CD4-positive, alpha-beta T cell treated with Interleukin-6 for 4 hours (primary cell): ENCODE measurements at places on chromosomes 1 and 21.

- DNase-seq = no peak
Measured at GRCh38 chr1:234526922-234527321, 47.9 kb upstream of the TARBP1 start.

DNA sequence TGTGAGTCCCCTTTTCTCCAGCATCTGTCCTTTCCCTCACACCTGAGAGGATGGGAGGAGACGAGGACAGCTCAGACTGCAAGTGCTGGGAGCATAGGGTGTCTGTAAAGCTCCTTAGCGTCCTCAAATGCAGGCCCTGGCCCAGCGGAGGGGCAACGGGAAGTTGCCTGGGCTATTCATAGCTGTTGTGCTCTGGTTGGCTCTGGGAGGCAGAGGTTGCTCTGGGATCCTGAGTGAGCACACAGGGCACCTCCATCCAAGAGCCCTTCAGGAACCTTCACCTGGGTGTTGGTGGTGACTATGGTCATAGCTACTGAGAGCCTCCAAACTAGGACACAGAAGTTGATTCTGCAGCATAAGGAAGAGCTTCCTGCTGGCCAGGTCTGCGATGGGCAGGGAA lies 2.6 kb downstream of the PADI1 start:
- no peak for DNase-seq

GRCh38 chr1:204548265-204548664 lies 32.1 kb downstream of the MDM4 start:
- DNase-seq = no peak

GRCh38 chr21:41480086-41480690 lies 27.8 kb downstream of the TMPRSS2 start:
- no peak for DNase-seq

GRCh38 chr1:202076050-202076511 lies 46.6 kb upstream of the GPR37L1 start:
- DNase-seq = no peak

GRCh38 chr1:63548877-63549276 lies 25.6 kb downstream of the EFCAB7 start:
- no peak for DNase-seq

DNA sequence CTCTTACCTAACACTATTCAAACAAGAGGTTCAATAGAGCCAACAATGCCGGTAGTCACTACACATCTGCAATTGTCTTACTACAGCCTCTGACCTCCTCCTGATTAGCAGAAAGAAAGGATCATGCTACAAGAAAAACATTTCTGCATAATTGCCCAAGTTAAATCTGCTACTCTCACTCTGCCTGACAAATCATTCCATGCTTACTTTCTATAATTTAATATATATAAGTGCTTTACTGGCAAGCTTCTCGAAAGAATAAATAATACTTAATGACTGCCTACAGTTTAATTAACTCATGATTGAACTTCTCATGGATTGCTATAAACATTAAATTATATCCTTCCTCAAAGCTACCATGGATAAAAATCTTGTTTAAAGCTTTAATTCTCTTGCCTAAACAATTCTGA lies 156.0 kb downstream of the SLC45A1 start:
- no peak for DNase-seq

DNA sequence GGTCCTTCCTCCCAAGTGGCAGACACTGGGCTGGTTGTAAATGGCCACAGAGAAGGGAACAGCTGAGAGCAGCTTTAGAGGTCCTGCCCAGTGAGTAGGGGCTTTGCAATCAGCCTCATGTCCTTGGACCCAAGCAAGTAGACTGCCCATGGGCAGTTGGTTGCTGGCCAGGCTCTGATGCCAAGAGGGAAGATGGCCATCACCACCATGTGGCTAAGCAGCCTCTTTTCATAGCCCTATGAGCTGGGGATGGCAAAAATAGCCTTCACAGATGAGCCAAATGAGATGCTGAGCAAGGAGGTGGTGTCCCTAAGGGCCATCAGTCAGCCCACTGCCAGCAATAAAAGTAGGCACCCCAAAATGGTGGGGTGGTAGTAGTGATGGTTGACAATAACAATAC lies 3.2 kb downstream of the DISP3 start:
- no peak for DNase-seq

DNA sequence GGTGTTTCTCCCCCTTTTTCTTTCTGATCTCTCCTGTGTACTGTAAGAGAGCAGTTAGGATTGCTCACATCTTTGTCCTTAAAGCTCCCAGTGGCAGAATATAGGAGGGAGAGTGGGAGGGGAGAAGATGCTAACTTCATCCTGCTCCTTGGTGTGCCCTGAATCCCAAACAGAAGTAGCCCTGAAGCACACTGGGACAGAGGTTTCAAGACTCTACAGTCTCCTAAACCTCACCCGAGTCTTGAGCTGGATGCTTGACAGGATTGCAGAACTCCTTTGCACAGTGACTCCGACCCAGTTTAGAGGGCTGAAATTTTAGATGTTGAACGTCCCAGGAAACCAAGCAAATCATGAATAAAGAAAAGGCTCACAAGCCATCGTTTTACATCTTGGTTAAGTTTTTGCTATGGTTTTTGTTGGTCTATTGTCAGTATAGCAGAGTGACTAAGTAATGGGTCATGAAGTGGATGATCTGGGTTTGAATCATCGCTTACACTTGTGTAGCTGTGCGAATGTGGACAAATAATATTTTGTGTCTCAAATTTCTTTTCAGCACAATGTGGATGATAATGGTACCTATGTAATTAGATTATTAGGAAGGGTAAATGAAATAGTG lies 37.5 kb downstream of the XCL2 start:
- DNase-seq = no peak

DNA sequence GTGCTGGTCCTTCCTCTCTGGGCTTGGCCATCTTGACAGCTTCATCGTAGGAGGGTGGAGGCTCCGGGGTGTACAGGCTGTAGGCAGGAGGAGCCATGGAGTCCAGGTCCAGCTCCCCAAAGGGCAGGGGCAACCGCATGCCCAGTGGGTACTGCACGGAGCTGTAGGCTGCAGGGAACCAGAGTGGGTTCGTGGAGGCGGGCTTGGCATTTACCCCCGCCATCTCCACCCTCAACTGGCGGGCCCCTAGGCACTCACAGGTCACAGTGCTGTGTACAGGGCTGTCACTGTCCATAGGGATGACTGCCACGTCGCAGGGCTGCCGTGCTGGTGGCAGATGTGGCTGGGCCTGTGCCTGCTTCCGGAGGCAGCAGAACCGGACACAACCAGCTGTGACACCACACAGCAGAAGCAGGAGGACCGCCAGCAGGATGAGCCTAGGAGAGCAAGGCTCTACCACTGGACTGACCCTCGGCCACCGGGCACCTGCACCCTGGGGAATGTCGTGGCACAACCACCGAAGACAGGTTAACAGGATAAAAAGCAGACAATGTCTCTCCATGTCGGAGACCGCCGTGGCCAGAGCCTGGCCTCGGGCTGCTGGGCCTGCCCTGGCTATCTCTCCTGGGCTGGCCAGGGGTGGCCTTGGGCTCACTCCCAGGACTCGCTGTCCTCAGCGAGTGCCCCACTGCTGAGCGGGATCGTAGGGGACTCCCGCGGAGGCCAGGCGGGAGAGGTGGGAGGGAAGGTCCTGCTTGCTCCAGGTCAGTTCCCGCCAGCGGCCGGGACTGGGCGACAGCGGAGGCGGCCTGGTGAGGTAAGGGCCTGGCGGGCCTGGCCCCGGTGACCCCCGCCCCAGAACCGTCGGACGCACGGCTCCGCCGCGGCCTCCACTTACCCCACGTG lies 831 bp downstream of the TMEM52 start:
- DNase-seq = no peak

- DNase-seq = no peak
Measured at GRCh38 chr1:70656361-70656760, 245.3 kb downstream of the CTH start.

- no peak for DNase-seq
Measured at GRCh38 chr1:9350013-9350908, 57.6 kb downstream of the SPSB1 start.
